ENCODE measurements at places on chromosomes 6 and 20.

GRCh38 chr6:6405997-6406714 lies 85.7 kb upstream of the F13A1 start:
- DNase-seq, result no peak

DNA sequence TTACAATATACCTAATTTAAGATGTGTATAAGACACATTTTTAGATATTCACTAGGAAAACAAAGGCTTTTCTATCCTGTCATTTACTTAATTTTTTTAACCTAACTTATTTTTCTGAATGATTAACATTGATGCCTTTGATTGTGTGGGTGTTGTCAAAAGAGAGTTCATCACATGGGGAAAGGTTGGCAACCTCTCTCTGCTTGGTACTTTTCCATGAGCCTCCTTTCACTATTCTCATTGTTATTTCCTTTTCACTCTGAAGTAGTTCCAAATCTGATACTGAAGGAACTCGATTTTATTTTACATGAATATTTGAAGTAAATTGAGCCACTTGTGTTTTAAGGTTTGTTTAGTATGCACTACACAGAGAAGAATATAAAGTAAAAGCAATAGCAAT lies 35.9 kb downstream of the TPD52L1 start:
- no peak for DNase-seq

- DNase-seq, result no peak
Observed at GRCh38 chr6:137893726-137894125, 26.7 kb downstream of the TNFAIP3 start.

- DNase-seq, result no peak
Observed at GRCh38 chr20:16028923-16029322, 544.3 kb downstream of the KIF16B start.

GRCh38 chr6:31597006-31597405 lies 4.2 kb upstream of the NCR3 start:
- DNase-seq, result peak; percentile 87

DNA sequence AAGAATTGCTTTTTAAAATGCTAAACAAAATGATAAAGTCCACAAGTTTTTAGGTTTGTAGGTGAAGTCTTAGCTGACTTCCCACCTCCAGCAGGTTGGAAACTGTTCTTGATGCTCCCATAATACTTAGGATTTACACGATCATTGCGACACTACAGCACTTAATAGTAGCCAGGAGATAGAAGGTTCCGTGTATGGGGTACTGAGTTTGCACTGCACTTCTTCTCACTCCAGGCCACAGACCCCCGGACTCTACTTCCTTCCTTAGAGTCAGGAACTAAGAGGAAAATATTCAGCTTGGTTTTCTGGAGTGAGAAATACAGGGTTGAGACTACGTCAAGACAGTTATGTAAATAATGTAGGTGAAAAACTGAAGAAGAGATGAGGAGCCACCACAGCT lies 56.1 kb upstream of the SGK1 start:
- no peak for DNase-seq

GRCh38 chr20:34985461-34986310 lies 30.0 kb downstream of the MYH7B start:
- DNase-seq, result no peak

DNA sequence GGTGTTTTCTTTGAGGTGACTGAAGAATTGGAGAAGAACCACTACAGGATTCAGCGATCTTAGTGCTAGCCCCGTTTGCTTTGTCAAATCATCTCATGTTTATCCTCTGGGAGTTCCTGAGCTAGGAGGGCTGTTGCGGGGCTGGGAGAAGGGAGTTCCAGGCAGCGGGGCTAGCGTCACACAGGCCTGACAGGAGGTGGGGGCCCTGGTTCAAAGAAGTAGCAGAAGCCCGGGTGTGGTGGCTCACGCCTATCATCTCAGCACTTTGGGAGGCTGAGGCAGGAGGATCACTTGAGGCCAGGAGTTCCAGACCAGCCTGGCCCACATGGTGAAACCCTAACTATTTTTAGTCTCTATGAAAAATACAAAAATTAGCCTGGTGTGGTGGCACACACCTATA lies 33.2 kb upstream of the SULF2 start:
- no peak for DNase-seq

Measured in CD4-positive, alpha-beta T cell treated with Interleukin-4 for 1 hour (primary cell).